Neural progenitor cell (in vitro differentiated cells): ENCODE measurements at places on chromosomes 1 and 21.

- no peak for DNase-seq
Measured at GRCh38 chr1:198220428-198220827, 63.6 kb downstream of the NEK7 start.

GRCh38 chr1:155272466-155273342, 600 bp downstream of the CLK2 start:
- no peak for DNase-seq

- no peak for DNase-seq
Measured at GRCh38 chr1:151009206-151009587, 948 bp downstream of the PRUNE1 start.

DNA sequence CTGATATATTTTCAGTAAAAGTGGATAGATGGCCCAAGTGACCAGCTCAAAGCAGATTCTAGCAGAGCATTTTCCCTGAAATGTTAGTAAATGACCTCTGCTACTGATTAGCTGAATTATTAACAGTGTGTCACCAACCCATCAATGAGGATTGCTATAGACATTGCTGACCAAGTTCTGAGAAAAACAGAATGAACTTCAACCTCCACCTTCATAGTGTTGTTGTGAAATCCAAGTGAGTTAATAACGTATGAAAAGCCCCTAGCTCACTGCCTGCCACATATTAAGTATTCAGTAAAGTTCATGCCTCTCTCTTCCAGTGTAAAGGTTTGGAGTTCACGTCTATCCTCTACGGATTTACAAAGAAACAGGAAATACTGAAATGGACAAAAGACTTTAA, 15.8 kb downstream of the PLPP3 start:
- no peak for DNase-seq

DNA sequence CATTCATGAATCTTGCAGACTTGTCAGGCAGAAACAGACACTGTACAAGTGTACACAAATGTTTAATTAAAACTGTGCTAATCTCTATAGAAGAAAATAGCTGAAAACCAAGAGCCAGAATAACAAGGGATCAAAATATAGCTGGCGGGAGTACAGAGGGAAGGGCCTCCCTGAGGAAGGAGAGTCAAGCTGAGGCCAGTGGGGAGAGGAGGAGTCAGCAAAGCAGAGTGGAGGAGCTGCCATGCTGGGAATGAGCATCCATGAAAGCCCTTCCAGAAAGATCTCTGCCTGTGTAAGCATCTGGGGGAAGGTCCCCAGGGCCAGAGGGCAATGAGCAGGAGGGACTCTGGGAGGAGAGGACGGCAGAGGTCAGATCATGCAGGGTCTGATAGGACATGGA, 15.1 kb downstream of the SLAMF8 start:
- no peak for DNase-seq

DNA sequence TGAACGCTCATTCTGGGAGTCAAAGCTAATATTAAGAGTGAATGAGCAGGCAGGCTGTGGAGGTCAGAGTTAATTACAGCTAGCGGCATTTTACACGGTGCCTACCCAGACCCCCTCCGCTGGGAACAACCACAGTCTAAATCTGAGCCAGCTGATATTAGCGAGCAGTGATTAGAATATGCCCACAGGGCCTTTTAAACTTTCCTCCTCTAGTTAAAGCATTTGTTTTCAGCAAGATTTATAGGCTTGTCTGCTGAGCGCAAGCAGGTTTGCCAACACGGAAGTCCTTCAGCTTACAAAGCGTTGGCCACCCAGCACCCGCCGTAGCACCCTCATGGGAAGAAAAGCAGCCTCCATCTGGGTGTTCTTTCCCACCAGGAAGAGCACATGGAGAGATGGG, 72.1 kb downstream of the LMX1A start:
- DNase-seq = no peak

GRCh38 chr1:167057241-167057688, 32.9 kb downstream of the GPA33 start:
- DNase-seq = peak; percentile 82

- DNase-seq = no peak
Measured at GRCh38 chr1:31531177-31531999, 44.9 kb upstream of the TINAGL1 start.

- no peak for DNase-seq
Measured at GRCh38 chr1:165831146-165831545, 3.7 kb downstream of the UCK2 start.

DNA sequence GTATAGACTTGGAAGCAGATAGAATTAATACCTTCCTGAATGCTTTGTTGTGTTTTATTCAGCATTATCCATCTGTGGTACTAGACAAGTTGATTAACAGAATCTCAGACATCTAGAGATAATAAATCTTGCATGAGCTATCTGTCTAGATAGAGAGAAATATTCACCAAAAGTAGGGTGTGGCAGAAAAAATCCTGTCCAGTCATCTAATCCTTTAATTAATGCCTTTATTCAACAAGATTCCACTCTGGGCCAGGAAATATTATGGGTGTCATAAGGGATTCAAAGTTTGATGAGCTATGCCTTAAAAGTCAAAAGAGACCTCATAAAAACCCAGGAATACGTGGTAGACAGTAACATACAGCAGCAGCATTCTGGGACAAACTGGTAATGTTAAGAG, 601.2 kb downstream of the LMO4 start:
- DNase-seq = no peak

DNA sequence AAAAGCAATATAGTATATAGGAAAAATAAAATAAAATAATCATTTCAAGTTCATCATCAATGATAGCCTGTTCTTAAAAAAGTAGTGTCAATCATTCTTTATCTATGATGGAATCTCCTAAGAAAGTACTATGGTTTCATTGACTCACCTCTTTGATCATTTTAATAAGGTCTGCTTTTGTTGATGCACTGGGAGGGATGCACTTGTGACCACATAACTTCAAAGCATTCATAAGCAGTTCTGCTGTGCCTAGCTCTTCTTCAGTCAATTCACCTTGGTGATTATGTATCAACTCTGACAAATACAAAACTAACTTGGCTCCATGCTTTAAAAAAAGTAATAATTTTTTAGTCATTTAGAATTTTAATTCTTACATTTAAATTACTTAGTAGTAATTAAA, 84.8 kb upstream of the GNG4 start:
- no peak for DNase-seq

DNA sequence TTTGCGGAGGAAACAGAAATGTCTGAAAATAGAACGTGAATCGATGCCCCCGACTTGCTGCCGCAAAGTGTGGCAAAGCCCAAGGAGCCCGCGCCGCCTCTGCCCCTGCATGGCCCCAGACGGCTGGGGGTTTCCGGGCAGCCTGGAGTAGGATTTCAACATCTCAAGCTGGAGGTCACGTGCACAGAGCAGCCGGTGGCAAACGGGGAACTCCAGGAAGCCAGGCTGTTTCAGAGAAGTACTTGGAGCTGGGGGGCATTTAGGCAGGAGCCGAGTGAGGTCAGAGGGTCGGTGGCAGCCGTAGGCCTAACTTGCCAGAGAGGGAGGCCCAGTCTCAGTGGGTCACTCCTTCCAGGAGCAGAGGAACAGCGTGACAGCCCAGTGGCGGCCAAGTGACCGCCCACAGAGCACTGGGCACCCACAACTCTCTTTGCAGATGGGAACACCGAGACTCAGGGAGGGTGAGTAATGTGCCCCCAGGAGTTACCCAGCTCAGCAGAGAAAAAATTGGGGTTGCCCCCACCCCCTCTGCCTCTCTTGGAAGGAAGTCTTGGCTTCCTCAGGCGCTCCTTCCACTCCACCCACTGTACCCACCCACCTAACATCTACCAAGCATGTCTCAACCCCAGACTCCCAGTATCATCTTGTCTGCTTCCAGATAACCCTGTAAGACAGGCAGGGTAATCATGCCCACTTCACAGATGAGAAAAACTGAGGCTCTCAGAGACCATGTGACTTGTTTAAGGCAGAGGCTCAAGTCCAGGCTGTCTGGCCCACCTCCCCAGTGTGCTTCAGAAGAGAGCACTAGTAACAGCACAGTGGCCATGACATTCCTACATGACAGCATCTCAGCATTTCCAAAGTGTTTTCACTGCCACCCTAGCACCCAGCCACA, 179.4 kb downstream of the HIVEP3 start:
- DNase-seq = no peak

- no peak for DNase-seq
Measured at GRCh38 chr1:41045740-41046139, 24.2 kb upstream of the SLFNL1 start.

DNA sequence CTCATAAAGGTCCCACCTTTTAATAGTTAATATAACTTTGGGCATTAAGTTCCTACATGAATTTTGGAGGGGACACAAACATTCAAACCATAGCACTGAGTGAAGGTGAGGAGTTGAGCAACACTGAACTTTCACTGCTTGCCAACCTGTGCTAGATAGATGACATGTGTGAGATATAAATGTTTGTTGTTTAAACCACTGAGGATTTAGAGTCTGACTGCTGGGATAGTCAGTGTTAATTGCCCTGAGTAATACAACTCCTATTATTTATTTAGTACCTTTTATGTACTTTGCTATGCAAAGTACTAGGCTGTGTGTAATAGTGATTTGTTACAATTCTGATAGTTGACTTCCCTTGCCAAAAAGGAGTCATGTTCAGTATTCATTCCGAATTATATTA, 32.4 kb upstream of the SLC16A1 start:
- no peak for DNase-seq

GRCh38 chr21:34180407-34180806, 107.0 kb downstream of the MRPS6 start:
- no peak for DNase-seq

- DNase-seq = no peak
Measured at GRCh38 chr21:27224169-27224568, 257.3 kb upstream of the ADAMTS5 start.

GRCh38 chr1:225434046-225434445, 6.2 kb upstream of the LBR start:
- no peak for DNase-seq

- no peak for DNase-seq
Measured at GRCh38 chr1:162706606-162707005, 74.3 kb downstream of the DDR2 start.

GRCh38 chr1:155673003-155673402, 15.6 kb downstream of the YY1AP1 start:
- DNase-seq = no peak

DNA sequence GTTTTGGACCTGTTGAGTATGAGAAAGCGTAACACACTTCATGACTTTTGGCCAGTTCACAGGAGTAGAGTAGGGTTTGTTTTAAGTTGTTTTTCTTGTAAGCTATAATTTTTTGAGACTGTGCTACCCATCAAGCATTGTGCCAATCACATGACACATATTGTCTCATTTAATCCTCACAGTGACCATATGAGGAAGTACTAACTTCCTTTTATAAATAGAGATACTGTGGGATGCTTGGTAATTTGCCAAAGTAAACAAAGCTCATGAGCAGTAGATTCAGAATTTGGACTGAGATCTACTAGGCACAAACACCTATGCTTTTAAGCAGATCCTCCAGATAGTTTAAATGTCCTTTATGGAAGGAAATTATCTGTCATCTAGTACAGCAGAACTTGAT, 178.3 kb downstream of the CACNA1E start:
- DNase-seq = no peak

DNA sequence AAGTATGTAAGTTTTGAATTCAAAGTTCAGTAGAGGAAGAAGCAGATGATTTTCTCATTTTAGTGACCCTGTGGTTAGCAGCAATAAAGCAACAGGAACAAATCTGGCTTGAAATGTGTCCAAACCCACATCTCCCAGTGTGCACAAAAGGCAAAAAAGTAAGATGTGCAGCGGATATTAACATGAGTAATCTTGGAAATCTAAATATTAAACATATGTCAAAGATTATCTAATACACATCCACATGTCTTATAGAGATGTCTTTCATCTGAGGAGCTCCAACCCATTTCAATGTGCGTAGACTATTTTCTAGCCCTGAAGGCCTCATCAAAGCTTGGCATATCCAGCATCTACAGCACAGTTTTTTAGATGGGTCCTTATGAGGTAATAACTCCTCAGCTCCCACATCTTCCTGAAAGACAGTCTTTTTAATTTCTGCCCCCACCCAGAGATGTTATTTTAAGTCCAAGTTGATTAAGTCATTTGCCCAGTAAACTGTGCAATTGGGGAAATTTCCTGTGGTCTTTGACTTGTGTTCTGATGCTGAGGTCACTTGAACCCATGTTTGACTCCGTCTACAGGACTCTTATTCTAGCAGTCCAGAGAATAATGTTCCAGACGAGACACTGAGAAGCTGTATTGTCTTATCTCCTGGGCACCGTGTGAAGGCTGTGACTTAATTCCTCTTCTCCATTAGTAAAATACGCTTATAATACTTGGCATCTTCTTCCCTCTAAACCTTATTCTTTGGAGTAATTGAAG, 73.7 kb downstream of the LMO4 start:
- no peak for DNase-seq

DNA sequence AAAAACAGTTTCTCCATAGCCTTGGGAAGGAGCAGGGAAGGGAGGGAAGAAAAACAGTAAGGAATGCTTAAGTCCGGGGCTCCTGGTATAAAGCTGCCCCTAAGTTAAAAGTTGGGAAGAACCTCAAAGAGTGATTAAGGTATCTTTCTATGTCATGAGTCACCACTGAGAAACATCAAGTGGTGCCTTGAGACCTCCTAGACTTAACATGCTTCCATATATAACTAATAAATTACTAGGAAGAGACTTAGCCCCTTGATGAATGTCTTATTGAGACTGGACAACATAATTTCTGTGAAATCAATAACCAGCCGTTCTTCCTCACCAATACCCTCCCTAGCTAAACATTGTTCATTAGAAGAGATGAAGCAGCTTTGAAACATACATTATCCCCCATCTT, 121.8 kb upstream of the SLC44A3 start:
- DNase-seq = no peak

DNA sequence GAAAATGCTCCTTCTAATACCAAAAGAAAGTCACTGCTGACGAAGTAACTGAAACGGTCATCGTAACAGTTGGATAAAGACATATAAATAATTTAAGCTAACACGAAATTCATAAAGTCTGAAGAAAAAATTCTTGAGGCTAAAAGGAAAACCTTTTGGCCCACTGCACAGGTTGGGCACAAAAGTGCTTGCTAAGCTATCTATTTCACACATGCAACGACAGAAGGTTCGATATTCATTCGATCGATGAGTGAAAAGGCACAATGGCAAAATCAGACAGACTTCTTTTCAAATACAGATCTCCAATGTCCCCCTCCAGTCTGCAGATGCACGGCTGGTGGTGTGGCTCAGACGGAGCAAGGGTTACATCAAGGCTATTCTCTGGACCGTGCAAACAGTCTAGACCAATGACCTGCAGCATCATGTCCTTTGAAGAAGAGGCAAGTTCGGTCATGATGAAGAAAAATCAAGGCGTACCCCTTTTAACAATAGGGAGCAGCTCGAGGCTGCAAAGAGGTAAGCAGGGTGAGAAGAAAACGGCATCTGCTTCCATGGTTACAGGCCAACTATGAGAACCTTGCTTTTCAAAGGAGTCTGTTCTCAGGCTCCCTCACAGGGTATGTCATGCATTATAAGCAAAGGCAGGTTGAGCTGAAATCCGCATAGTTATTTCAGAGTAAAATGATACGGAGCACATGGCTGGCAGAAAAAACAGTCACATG, 579.6 kb downstream of the USP25 start:
- DNase-seq = peak; percentile 11
